ENCODE measurements at places on chromosomes 2 and 18.

DNA sequence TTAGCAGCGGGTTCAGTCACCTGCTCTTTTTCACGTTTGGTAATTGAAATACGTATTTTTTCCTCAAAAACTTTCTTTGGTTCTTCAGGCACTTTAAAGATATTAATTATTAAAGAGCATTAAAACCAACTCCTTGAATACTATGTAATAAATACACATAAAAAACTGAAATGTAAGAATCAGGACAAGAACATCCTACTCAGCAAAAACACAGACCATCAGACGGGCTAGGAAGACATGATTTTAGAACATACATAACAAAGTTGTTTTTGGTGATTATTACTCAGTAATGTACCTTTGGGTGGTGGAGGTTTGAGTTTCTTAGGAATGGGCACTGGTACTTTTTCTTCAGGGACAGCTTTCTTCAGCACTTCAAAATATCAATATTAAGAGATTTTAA, 126.1 kb downstream of the TTN start:
- no peak for DNase-seq

- no peak for DNase-seq
These were observed 113.0 kb downstream of the PIK3C3 start for GRCh38 chr18:42068030-42068429.

DNA sequence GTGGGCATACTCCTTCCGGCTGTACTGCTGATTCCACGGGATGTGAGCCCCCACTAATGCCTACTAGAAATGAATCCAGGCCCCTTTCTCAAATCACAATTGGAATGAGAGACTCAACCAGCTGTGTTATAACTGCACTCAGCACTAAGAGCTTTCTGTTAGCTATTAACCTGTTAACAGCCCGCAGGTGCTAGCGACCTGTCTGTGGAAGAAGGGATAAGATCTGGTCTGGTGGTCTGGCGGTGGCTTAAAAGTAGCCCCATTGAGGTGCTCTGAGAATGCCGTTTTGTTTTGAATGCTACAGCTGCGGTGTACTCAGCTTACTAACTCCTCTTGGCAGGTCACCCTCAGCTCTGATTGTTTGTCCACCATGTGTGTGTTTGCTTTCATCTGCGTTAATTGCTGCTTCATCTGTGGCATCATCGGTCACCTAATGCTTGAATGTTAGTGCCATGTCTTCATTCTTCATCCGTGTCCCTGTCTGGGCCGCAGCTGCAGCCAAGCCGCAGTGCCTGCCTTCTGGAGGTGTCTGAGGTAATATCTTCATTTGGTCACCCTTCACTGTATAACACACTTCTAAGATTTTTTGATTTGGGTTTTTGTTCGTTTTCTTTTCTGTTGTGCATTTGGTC, 16.3 kb downstream of the RAB12 start:
- no peak for DNase-seq

DNA sequence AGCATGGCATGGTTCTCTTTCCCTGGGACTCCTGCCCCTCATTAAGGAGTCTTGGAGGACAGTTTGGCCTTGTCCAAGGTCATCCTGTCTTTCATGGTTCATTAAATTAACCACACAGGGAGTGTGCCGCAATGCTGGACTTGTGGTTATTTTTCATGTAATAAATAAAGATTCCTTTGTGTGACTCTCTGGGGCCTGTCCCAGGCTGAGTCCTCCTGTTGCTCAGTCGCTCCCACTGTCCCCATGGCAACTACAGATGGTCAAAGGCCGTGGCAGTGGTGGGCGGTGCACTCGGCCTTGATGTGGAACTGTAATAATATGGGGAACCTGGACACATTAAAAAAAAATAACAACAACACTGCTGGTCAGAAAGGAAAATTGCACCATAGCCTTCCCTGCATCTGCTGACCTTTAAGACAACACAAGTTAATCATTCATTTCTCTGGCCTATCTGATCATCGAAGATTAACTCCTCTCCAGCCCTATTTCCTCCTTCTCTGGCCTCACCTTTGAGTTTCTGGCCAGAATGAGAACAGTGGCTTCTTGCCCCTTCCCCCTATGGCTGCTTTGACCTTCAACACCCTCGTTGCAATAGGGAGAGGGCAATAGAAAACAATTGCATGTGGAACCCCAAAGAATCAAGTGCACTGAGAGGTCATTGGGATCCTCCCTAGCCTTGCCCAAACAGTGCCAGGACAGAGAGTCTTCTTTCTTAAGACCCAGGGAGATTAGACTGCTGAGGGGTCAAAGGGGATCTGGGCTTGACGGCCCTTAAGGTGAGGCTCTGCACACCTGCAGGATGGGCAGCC, 44.7 kb downstream of the PSD4 start:
- DNase-seq, result no peak

DNA sequence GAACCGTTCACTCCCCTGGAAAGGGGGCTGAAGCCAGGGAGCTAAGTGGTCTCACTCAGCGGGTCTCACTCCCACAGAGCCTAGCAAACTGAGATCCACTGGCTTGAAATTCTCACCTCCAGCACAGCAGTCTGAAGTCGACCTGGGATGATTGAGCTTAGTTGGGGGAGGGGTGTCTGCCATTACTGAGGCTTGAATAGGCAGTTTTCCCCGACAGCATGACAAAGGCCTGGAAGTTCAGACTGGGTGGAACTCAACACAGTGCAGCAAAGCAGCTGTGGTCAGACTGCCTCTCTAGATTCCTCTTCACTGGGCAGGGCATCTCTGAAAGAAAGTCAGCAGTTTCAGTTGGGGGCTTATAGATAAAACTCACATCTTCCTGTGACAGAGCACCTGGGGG, 292.5 kb downstream of the NUP35 start:
- DNase-seq, result no peak

DNA sequence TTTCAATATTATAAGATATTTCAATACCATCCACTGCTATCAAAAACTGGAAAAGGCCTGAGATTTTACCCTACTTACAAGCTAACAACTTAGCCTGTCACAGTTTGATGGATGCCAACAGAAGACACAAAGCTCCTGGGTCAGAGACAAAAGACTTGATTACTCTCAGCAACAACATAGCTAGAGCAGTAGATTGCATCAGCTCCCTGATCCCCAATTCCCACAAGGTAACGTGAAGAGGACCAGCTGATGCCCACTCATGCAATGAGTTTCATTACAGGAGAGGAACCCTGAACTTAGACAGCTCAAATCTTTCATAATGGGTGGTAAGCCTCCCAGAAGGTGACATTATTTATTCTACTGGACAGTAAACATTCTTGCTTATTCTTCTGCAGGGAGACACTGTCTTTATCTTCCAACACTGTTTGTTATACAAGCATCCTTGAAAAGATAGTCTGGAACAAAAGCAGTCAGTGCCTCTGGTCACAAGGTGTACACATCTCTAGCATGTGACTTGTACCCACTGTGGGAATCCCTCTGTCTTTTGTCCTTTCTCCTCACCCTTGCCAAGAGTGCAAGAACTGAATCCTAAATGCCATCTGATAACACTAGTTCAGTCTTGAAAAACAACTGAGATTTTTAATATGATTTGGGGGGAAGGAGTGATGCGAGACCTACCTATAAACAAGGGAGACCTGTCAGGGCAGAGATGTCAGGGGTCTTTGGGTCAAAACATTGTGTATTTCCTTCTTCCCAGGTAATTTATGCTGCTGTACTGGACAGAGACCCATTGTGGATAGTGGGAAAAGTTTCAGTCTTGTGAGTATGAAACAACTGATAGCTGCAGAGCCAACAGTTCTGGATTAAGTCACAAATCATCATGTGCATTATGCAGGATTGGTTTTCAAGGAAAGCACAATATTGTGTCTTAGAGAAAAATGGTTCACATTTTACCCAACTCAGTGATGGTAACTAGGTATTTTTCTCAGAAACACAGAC, 102.4 kb downstream of the AOX1 start:
- DNase-seq, result no peak

- DNase-seq, result peak; percentile 89
These were observed 5.9 kb upstream of the RPL37A start for GRCh38 chr2:216492597-216493333.

- no peak for DNase-seq
These were observed 659.8 kb downstream of the CPS1 start for GRCh38 chr2:211216221-211216620.

DNA sequence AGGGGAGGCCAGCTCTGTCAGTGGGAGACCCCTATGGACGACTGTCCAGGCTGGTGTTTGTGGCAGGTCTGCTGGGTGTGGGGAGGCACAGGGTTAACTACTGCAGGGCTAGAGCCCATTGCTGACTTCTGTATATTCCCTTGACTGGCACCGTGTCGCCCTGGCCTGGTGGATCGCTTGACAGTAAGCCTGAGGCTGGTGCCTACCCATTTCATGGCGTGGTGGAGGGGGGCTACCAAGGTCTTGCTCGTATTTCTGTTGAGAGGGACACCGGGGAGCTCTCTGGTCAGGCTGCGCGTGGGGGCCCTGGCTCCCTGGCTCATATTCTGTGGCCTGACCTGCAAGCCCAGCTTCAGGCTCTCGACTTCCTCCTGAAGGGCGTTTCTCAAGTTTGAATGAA, 119.7 kb downstream of the ACOXL start:
- DNase-seq, result no peak

DNA sequence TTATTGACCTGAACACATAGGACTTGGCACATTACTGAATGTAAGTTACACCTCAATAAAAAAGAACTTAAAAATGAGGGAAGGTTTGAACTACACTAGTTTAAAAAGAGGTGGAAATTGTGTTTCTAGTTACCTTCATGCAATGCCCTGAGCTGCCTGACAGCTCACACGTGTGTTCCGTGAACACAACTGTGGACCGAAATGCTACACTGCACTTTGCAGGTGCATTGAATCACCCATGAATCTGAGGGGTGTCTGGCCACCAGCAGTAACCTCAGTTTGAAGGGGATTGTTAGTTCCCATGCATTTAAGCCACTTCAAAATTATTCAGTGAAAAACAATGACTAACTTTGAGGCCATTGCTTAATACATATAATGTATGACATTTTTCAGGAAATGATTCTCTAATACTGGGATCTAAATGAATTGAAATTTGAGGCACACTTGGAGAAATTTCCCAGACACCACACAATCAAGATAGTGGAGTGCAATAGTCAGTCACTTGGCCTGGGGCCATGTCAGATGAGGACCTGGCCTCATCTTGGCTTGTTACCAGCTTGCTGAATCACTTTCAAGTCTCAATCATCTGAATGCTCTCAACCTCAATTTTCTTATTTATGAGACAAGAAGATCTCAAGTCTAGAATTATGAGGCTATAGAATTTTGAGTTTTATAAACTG, 59.3 kb downstream of the MYL12B start:
- DNase-seq, result peak; percentile 88

GRCh38 chr2:11744631-11745394, 1.6 kb upstream of the LPIN1 start:
- DNase-seq, result peak; percentile 32

DNA sequence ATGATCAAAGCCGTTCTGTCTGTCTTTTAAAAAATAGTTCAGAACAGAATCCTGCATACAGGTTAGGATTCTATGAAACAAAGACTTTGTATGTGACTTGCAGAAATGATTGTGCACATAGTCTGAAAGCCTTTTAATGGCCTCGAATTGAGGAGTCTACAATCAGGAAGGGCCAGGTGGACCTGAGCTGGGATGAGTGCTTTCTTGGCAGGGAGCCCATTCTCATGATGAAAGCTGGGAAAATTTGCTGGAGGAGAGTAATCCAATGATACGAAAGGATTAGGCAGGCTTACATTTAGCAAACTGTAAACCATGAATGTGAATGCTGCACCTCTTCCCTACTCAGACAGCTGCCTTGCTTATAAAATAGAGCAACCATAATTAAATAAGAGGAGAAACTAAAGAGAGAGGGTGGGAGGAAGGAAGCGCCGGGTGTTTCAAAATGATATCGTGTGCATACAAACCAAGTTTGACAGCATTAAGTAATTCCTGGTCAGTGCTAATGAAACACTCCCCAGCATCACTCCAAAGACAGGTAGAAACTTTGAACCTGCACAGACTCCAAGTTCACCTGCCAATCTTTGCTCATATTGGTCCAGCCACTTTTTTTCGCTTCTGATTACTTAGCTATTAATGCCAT, 23.7 kb upstream of the CXCR4 start:
- DNase-seq, result no peak

GRCh38 chr2:10775831-10776230, 36.8 kb downstream of the PDIA6 start:
- no peak for DNase-seq

- DNase-seq, result peak; percentile 40
These were observed 1.9 kb downstream of the CLK1 start for GRCh38 chr2:200862532-200863000.

DNA sequence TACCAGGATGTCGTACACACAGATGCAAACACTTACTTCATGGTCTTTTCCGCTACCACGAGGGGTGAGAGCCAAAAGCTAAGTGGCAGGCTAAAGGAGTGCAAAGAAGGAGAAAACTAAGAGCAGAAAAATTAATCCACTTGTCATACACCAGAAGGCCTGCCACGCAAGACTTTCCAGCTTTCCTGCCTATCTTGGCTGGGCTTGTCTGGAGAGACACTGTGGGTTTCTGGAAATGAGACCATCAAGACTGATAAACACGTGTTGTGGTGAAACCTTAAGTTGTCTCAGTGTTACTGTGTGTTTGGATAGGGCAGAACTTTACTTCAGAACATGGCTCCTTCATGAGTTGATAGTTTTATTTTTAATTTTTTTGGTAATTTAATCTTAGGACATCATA, 175.6 kb downstream of the FMNL2 start:
- DNase-seq, result no peak

GRCh38 chr2:47534179-47534919, 131.4 kb downstream of the MSH2 start:
- peak; percentile 76 for DNase-seq

GRCh38 chr18:70068981-70069380, 121.3 kb upstream of the CD226 start:
- DNase-seq, result no peak

DNA sequence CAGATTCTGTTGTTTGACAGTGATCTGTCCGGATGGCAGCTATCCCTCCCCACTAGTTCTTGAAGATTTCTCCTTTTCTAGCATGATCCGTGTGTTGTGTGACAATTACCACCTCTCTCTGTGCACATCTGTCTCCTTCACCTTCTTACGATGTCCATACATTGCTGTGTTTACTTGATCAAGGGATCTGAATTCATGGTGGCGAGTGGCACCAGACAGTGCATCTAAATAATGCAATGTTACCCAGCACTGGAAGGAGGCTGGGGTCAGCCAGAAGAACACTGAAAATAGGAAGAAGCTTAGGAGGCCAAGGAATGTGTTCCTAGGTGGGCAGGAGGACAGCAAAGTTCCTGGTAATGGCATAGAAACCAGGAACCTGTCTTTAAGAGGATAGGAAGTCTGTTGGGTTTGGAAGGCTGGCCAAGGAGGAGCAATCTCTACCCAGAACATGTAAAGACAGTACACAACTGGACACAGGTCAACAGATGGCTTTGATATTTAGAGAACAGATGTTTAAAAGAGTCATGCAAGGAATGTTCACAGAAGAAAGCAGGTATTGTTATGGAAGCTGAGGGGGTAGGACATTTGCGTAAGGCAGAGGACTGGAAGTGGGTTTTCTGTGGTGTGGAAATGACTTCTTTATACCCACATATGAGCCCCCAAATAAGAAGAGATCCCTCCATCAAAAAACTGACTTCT, 126.4 kb downstream of the HRH4 start:
- no peak for DNase-seq

DNA sequence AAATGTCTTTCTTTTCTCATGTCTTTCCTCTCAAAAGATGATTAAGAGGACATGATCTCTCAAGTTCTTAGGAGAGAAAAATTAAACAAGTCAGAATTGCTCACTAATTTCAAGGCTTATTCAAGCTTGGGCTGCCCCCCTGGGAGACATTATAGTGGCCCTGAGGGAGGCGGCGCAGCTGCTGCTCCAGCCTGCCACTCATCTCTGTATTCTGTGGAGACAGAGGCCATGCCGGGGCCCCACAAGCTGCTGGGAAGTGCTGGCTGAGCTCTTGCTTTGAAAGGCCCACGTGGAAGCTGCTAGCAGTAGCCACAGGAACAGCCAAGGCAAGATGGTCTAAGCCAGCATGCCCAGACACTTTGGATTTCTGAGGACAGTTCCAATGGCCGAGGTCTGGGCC, 267.4 kb downstream of the LNPK start:
- DNase-seq, result no peak

Data from NCI-H226 (cell line).